Stimulated activated CD4-positive, alpha-beta T cell treated with anti-CD3 and anti-CD28 coated beads, TNF-alpha, amount 100 ng/mL, for 24 hours (primary cell): ENCODE measurements at places on chromosomes 7 and 10.

GRCh38 chr10:24901686-24902399 lies 50.6 kb downstream of the PRTFDC1 start:
- no peak for DNase-seq

GRCh38 chr7:20220921-20221547 lies 3.9 kb upstream of the MACC1 start:
- DNase-seq: no peak

DNA sequence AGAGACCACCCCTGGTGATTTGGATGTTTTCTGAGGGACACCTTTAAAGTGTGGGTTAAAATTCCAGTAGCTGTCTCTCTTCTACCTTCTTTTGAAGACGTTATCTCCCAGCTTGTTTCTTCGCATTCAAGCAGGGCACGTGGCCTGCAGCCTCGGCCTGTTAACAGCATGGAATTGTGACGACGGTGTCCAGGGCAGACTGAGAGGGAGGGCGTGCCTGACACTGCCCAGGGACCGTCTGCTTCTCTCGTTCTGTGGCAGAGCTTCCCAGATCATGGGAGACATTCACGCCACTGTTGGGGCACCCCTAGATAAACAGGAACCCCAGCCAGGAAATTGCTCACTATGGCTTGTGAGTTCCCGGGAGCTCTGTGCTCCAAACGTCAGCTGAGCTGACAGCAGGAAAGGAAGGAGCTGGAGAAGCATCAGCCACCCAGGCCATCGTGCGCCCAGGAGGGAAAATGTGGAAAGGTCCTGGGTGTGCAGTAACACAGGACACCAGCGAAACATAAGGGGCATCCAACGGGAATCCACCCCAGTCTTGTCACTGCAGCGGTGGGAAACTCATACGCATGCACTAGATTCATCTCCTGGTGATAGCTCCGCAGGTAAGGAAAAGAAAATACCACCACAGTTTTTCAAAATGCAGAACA lies 41.1 kb upstream of the RBM33 start:
- no peak for DNase-seq

DNA sequence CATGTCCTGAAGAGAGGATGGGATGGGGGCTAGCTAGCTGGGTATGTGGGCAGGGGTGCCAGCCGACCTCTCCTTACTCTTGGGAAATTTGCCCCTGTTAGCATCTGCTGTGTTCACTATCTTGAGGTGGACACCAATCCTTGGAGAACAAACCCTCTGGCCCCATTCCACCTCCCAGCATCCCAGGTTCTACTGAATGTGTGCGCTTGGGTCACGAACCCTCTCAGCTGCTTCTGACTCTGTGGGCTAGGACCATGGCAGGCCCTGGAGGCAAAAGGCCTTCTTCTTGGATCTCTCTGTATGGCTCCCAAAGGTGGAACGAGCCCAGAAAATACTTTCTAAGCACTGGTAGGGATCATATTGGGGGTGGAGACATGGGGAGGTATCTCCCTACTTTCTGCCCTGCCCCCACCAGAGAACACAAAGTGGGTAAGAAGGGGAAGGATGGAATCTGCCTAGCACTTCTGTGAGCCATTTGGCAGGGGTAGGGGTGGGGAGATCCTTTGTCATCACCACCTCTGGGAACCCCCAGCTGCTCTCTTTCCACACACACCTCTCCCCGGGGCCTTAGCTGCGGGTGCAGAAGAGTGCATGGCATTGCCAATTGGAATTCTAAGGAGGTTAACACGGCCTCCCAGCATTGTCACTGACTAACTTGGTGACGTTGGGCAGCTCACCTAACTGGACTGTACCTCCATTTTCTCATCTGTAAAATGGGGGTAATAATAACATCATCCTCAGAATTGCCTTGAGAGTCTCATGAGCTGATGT lies 7.7 kb downstream of the UNC5B start:
- DNase-seq: no peak

- DNase-seq: no peak
These were observed 565.5 kb upstream of the IGFBP3 start for GRCh38 chr7:46486256-46487206.

DNA sequence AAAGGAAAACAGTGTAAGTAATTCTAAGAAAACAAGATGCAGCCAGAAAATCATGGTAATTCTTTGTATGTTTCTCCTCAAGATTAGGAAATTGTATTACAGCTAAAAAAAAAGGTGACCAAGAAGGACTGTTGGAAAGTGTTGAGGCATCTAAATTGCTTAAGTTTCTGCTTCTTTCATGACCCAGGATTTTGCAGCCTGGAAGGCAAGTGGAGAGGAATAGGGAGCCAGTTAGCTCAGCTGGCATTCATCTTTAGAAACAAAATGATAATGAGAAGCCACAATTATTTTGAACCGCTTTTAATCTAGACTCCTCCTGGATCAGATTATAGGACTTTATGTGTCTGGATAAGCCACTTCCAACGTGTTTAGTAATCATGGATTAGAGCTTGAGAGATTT lies 56.8 kb upstream of the TMEM229A start:
- no peak for DNase-seq

- no peak for DNase-seq
These were observed at the start of gene PILRA for GRCh38 chr7:100373261-100373831. TSS of gene PILRA (plus strand) at chr7:100373487. CDS start at chr7:100373657, 170 bp downstream.

DNA sequence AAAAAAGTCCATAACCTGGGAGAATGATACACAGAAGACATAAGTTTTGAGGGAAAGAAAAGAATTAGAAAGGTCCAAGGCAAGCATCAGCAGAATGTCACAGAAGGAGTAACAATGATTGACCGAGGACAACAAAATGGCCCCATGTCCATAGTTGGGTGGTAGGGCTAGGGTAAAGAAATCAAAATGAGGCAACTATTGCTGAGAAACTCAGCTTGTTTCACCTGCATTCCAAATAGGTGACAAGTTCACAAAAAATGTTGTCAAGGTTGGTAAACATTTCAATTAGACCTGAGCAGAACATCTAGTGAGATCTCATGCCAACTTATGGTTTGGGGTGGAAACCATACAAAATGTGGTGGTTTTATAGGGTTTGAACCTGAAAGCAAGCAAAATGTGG lies 22.8 kb upstream of the DLX6 start:
- no peak for DNase-seq

- DNase-seq: no peak
These were observed 61.8 kb downstream of the LRRC17 start for GRCh38 chr7:102974366-102975236.

GRCh38 chr10:110499796-110500514 lies 2.2 kb downstream of the DUSP5 start:
- no peak for DNase-seq
